Natural killer cell (primary cell): ENCODE measurements at places on chromosomes 5 and 9.

GRCh38 chr9:12094046-12094445 lies 599.1 kb upstream of the TYRP1 start:
- DNase-seq = no peak

DNA sequence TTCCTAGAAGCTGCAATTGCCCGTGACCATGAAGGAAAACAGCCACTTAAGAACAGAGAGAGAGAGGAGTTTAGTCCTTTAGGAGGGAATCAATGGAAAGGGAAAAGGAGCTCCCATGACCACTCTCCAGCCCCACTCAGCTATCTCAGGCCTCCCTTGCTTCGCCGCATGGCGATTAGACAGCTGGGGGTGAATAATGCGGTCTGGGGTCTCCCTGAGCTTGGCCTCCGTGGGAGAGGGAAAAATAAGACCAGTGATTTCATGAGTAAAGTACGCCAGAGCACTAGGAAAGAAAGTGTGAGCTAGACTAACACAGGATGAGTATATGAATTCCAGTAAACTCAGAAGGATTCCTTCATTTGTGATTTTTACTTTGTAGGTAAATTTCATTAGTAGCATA lies 180.3 kb downstream of the TRIO start:
- no peak for DNase-seq

DNA sequence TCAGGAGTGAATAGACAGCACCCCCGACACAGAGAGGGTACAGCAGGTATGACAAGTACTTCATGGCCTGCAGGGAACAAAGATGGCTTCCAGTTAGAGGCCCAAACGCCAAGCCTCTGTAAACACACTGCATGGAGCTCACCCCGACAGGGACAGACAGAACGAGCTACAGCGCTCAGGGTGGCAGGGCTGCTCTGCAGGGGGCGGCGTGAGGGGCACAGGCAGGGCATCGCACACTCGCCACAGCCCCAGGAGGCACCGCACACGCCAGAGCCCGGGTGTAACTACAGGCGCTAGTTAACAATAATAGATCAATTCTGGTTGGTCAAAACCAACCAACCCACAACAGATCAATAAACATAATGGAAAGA lies 21.1 kb downstream of the CLPTM1L start:
- DNase-seq = no peak

DNA sequence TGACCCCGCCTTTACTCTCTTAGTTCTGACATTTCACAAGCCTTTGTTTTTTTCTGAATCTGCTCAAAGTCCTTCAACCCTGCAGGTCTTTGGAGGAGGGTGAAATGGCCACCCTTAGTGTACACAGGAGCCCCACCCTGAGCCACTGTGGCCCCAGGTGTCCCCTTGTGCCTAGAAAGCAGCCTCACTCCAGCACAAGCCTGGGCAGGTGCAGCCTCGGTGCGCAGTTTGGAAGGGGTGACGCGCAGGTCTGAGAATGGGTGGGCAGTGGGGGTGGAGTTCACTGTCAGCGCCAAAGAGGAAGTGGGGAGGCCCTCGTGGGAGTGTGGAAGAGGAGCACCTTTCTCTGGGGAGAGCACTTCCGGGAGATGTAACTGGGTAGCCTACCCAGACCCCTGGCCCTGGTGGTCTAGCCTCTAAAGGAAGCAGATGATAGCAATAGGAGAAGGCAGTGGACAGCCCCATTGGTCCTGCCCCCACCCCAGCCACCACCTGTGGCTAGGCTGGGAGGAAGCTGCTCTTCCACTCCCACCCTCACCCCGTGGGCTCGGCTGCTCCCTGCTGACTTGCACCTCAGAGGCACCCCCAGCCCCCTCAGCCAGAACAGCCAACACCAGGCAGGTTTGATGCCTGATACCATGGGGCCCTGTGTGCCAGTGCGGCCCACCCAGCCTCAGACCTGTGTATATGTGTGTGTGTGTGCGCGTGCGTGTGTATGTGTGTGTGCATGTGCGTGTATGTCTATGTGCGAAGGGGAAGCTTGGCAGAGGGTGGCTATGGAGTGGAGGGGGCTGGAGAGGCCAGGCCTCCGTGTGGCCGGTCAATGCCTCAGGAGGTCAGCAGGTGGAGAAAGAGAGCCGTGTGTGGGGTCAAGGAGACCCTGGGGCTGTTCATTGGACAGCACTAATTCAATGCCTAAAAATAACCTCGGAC lies 16.8 kb upstream of the DAB2IP start:
- no peak for DNase-seq

DNA sequence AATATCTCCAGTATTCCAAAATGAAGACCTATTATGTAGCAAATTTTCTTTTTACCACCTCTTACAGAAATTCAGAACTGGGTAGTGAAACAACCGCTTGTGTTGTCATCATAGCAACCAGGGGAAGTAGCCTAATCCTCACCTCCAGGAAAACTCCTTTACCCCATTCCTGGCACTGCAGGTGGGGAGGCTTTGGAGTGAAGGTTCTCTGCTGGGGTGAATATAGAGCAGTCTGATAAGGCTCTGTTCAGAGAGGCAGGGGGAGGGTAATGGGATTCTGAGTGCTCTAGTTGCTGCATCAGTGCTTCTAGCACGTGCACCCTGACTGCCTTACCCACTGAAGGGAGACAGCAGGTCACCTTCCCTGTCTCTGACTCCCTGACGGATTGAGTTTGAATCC lies 116.2 kb downstream of the MAN2A1 start:
- DNase-seq = no peak

DNA sequence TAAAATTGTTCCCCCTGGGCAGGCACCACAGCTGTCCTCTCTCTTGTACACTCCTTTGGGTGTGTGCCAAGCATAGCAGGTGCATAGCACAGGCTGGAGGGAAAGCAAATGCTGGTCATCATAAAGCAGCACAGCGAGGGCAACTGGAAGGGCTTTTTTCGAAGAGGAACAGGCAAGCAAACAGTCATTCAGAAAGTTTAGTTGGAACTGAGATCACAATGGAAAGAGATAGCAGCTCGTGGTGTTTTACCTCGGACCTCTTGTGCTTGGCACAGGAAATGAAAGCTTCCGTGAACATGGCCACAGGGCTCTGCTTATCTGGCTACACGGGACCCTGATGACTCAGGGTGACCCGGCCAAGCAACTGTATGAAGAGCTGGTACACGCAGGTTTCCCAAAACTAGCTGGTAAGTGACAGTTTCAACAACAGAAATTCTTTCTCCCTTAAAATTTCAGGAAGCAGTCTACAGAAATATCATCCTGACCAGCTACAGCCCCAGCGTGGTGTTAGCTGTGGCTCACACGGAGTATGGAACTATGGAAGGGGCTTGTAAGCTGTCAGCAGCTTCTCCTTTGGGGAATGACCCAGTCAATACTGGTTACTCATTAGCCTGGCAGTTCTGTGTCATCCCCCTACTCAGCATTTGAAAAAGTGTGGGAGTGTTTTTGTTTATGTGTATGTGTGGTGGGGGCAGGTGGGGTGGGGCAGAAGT lies 48.1 kb downstream of the POC5 start:
- peak; percentile 57 for DNase-seq

- DNase-seq = peak; percentile 89
Observed at GRCh38 chr5:178113141-178113787, at the start of gene N4BP3. TSS of gene N4BP3 (plus strand) at chr5:178113532. CDS start at chr5:178119584, 6,052 bp downstream.

DNA sequence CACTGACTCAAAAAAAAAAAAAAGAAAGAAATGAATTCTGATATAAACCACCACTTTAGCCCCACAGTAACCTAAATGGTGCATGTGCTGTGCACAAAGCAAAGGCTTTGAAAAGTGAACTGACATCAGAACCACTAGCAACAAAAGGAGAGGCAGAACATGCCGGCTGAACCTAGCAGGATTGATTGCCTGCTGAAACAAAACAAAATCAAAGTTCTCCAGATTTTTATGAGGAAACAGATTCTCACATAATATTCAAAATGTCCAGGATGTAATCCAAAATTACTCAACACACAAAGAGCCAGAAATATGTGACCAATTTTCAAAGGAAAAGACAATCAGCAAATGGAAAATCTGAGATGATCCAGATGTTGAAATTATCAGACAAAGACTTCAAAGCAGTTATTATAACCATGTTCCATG lies 37.9 kb downstream of the UBTD2 start:
- DNase-seq = no peak

DNA sequence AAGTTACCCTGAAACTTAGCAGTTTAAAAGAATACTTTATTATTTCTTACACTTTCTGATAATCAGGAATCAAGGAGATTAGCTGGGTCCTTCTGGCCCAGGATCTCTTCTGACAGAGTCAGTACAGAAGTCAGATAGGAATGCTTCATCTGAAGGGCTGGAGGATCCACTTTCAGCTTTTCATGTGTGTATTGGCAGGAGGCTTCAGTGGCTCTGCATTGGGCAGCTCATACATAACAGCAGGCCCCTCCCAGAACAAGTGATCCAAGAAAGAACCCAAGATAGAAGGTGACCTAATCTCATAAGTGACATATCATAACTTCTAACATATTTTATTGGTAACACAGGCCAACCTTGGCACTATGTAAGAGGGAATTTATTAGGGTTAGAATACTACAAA lies 258.4 kb downstream of the HCN1 start:
- no peak for DNase-seq

DNA sequence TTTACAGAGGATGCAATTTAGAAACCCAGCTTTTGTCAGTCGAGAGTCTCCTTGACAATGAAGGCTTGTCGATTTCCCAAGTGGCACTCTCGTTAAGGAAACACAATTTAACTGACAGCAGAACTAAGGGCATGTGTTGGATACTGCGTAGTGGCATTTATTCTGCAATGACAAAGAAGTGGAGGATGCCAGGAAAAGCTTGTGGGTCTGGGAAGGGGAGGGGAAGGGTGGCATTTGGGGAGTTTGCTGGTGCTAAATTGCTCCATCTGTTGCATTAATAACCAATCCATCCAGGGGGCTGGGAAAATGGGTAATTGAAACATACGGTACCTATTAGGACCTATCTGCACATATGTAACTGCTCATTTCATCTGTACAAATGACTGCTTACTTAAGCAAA lies 190.6 kb downstream of the NSG2 start:
- no peak for DNase-seq

- DNase-seq = no peak
Observed at GRCh38 chr5:81212211-81212751, 20.8 kb upstream of the CKMT2 start.

DNA sequence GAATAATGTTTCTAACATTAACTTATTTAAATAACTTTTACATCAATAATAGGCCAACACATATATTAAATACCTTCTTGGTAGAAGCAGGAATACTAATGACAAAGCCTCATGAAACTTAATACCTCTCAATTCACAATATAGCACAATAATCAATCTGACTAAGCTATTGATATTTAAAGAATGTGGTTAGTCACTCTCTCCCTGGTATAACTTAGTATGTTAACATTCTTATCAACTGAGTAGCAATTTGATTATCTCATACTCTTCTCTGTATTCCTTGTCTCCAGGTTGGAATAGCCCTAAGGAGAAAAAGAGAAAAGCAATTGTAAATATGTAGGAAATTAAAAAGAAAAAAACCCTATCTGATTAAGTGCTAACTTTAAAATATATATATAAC lies 4.9 kb upstream of the PGGT1B start:
- no peak for DNase-seq

GRCh38 chr9:126642010-126642744 lies 28.4 kb downstream of the LMX1B start:
- no peak for DNase-seq

- no peak for DNase-seq
Observed at GRCh38 chr5:3068401-3068800, 316.9 kb upstream of the IRX2 start.

- no peak for DNase-seq
Observed at GRCh38 chr5:75690669-75691068, 26.6 kb downstream of the POC5 start.

GRCh38 chr5:28914297-28914696 lies 1875.9 kb upstream of the CDH9 start:
- DNase-seq = no peak

DNA sequence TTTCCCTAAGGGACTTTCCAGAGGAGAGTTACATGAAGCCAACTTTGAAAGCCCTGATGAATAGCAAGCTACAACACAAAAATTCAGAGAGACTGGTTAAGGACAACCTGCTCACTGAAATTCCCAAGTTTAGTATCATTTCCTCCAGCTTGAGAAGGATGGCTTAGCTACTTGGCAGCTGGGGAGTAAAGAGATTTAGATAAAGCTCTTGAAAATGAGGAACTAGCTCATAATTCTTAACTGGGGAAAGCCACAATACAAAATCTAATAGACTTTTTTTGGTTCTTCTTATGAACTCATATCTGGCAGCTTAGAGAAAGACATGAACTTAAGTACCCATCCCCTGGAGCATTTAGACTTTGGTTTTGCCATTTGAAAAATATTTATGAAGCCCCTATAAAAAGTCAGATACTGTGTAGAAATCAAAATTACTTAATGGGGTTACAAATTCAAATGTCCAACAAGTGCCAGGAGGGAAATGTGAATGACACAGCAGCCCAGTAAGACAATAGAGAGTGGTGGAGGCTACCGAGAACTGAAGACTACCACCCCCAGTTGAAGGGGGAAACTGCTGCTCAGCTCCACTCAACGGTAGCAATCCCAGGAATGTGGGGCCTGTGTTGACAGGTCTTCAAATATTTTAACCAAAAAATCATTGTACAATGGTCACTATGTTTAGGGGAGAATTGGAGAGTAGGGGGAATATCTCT lies 79.4 kb upstream of the ADRB2 start:
- DNase-seq = no peak

GRCh38 chr5:149745212-149745942 lies 15.3 kb downstream of the PPARGC1B start:
- no peak for DNase-seq

DNA sequence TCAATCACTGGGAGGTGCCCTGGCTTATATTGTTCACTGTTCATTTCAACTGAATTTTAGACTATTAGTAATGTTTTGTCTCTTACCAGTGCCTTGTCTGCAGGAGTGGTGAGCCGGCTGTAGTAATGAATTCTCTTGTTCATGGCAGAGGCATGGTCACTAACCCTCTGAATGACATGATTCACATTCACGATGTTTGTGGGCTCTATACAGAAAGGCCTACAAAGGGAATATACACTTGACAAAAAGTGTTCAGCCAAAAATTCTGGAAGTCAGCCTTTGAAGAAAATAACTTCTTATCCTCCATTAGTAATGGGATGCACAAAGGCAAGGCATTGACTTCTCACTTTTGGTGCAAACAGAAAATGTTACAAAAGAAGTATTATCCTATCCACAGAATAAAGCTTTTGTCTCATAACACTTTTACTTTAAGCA lies 39.6 kb downstream of the SLC38A9 start:
- DNase-seq = no peak

- DNase-seq = no peak
Observed at GRCh38 chr9:20726144-20726543, 42.1 kb downstream of the FOCAD start.

GRCh38 chr5:37034955-37035354 lies 158.4 kb downstream of the NIPBL start:
- no peak for DNase-seq

DNA sequence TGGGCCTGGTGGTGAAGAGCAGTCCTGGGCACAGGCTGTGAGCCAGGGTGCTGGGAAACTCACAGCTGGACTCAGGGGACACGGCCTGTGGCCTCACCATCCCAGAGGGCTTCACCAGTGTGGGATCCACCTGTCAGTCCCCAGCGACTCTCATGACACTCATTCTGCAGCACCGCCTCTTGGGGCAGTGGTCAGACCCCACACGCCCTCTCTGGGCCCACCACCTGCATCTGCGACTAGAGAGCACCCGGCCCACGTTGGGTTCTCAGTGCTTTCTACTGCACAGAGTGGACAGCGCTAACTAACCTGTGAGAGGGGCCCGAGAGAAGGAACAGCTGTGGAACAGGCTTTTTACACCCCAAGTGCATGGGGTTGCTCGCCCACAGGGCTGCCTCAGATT lies 45.8 kb upstream of the GARNL3 start:
- no peak for DNase-seq

- DNase-seq = no peak
Observed at GRCh38 chr5:17434982-17435381, 63.0 kb upstream of the TAF11L2 start.
